ENCODE measurements at places on chromosomes 5 and 9. TPM values are rescaled to one million over a fixed set of nuclear protein-coding genes. Genes with fewer than 3 reads are reported as not detected.
A peak's percentile ranks its signal among the peaks of the same experiment; 100 is the strongest.

The CKS2 gene
- total RNA-seq: 934 TPM

- no peak for DNase-seq
These were observed 66.2 kb downstream of the NTNG2 start for GRCh38 chr9:132228062-132228461.

DNA sequence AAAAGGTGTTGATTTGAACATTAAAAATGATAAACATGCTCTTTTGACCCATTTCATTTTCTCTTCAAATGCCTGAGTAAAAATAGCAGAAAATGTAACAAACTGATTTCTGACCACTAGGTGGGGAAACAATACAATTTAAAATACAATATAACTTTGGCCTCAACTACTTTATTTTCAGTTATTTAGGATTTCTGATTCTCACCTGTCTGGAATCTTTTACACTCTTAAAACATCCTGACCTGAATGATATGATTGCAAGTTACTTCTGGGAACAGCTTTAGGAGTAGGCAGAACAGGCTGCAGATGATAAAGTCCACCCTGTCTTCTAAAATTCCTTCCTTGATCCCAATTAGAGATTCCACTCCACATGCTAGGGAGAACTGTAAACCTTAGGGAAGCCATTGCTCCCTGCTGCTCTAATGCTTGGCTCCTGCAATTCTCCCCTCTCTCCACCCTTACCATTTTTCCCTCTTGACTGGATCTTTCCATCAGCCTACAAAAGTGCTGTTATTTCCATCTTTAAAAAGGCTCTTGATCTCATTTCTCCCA lies 70.3 kb downstream of the FYB1 start:
- DNase-seq: peak; percentile 13

GRCh38 chr5:137252512-137252911 lies 246.6 kb downstream of the SPOCK1 start:
- peak; percentile 18 for DNase-seq

- DNase-seq: no peak
These were observed 41.8 kb downstream of the HK3 start for GRCh38 chr5:176857216-176857893.

DNA sequence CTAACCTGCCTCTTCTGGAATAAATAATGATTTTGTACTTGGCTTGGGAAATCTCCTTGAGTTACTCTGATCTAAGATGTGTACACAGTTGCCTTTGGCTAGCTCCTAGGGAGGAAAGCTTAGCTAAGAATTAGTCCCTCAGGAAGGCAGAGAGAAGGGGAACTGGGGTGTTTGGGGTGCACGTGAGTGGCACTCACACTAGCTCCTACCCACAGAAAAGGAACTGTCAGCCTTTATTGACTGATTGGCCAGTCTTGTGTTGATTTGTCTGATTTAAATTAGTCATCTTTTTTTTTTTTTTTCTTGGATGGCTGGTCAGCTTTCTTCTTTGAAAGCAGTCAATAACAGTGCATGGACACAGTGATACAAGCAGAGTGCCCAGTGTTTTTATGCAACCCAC lies 107.7 kb downstream of the DMRT2 start:
- no peak for DNase-seq

DNA sequence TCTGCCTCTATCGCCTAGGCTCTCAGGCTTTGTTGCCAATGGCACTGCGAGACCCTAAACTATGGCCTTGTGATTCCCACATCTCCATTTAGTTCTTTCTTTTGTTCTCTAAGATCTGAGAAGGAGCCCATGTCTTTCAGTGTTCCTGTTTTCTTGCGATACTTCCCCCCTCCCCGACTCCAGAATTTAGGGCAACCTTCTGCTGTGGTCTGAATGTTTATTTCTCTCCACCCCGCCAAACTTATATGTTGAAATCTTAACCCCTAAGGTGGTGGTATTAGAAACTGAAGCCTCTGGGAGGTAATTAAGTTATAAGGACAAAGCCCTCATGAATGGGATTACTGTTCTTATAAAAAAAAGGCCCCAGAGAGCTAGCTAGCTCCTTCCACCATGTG lies 6.4 kb downstream of the TMC1 start:
- DNase-seq: no peak
